ENCODE measurements at places on chromosomes 3 and 15.

- no peak for DNase-seq
These were observed 477.6 kb downstream of the ZNF385D start for GRCh38 chr3:21273259-21274025.

DNA sequence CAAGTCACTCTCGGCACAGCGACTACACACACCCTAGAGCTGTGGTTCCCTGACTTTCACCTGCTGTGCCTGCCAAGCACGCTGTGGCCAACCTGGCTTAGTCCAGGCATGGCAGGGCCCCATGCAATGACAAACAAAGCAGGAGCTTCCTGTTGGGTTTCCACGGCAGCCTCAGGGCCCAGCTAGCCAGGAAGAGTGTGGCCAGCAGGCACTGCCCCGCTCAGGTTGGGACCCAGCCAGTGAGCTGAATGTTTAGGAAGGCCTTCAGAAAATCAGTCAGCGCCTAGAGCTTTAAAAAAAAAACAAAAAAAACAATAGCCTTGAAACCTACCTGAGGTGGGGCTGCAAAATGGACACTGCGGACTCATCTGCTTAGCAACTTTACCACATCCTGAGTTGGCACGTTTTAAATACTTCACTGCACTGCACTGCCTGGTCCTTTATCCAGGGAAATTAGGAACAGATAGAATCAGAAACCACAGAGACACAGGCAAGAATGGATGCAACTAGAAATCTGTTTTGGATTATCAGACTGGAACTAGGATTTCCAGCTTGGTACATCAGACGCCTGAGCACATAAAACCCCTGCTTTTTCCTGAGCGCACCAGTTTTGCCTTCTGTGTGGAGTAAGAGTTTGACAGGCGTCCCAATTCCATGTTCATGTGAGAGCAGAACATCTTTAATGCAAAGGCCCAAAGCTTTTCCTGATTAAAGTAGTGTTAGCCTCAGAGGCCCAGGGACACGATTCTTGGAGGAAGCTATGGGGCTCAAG is 36.2 kb upstream of the LDHAL6B start:
- DNase-seq: peak; percentile 23

DNA sequence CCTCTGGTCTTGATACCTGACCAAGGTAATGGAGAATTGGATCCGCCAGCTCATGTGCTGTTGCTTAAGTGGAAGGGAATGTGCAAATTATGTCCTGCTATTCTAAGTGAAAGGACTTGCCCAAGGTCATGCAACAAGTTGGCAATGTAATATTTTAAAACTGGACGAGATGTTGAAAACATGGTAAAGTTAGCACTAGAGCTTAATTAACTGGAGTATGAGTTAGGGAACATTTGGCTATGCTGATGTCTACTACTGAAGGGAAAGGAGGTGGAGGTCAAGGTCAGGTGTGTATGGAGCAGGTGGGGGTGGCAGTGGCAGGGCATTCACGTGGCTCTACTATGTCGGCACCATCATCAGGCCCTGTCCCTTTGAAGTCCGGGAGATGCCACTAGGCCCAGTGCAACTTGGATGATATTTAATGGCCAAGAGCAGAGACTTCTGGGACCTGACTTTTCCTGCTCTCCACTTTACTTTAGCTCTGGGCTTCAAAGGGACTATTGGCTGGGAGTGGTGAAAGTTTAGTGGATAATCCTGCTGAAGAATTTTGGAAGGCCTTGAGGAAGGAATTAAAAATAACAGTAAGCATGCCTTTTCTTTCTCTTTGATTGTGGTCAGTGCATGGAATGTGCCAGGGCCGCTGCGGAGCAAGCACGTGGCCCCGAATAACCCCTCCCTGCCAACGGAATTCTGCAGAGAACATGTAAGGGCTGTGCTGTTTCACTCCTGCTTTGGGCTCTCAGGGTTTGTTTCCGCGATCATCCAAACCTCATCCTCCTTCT is 14.9 kb downstream of the SMAD3 start:
- no peak for DNase-seq

- no peak for DNase-seq
These were observed 24.5 kb upstream of the LYZL4 start for GRCh38 chr3:42434777-42435380.

DNA sequence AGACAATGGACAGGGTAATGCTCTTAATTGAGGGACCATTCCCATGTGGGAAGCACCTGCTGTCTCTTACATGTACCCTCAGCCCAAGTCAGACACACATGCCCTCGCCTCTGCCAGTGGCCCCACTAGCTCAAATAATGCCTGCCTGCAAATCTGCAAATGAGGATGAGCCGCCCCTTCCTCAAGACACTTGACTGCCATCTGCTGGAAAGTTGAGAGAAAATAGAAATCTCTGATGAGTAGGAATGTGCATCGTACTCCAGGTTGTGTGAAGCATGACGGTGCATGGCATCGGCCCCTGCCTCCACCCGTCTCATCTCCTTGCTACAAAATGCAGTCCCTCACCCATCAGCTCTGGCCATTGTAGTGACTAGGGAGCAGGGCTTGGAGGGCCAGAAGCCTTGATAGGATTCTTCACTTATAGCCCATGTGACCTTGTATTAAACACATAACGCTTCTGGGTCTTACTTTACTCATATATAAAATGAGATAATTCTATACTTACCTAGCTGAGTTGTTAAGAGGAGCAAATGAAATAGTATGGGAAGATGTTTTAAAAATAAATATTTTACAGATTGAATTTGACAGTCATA is 6.3 kb upstream of the SCN5A start:
- DNase-seq: no peak

DNA sequence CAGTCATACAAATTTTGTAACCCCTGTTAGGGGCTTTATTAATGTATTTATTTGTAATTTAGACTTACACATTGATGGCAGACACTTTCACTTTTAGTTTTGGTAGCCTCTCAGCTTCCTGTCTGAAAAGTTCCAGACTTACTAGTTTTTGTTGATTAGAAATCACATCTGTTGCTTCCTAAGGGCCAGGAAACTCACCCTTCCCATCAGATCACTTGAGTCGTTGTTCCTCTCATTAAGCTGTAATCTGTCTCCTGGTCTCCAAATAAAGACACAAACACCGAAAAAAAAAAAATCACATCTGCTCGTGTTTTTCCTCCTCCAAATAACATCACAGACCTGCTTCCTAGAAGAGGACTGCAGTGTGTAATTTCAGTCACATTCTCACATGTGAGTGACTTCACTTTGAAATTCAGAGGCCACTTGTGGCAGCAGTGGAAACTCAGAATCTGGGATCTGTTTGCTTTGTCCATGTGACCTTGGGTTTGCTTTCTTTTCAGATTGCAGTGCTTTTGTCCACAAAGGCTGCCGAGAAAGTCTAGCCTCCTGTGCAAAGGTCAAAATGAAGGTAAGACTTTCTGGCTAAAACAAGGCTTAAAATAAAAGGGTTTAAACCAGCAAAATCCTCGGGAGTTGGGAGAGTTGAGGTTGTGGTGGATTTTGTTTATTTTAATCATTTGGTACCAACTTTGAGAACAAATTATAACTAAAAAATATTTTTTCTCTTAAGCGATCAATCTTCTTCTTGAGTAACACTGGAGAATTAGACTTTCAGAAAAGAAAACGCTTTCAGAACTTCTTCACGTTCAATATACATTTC is 87.0 kb downstream of the KLHL25 start:
- DNase-seq: no peak

DNA sequence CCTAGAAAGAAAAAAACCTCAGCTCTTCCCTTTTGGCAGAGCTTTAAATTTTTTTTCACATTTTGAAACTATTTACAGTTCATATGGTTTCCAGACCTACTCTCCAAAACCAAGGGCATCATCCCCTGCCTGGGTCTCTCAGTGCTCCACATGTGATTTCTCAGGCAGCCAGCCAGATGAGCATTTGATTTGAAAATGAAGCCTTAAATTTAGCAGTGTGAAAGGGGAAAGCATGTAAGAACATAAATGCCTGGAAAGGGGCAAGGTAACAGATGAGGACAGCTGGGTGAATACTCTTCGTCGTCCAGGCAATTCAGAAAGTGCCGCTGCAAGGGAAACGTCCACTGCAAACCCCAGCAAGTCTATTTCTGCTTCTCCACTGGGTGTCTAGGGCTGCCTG is 94.8 kb downstream of the ATP8B4 start:
- DNase-seq: no peak

GRCh38 chr15:57305009-57305408 is 71.3 kb upstream of the CGNL1 start:
- DNase-seq: no peak

DNA sequence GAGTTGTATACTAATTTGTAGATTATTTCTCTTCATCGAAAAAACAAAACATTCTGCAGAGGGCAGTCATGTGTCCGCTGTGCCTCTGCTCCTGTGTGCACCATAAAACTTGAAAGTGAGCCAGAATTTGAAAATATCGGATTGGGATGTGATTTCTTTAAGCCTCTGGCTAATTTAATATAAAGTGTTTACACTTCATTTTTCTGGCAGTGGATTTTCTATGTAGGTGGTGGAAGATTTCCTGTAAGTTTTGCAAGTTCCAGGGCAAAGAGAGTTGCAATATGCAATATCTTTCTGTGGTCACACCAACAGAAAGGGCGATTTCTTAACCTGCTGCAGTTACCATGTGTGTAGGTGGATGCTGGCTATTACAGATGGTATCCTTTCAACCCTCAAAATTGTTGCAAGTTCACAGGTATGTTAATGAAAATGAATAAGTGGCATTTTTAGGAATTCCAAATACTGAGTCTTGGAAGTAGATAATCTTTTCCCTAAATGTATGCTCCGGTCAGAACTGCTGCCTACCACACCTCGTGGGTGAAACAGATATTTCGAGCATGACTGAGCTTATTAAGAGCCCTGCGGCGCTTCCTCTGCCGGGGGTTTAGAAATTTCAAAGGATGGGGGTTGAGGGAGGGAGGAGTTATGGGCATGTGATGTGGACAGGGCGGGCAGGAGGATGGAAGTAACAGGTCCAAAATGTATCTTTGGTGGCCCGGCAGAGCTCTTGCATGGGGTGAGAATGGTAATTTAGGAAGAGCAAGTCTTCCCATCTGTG is 134.0 kb downstream of the PGPEP1L start:
- DNase-seq: no peak
